ENCODE measurements at places on chromosomes 1 and 21.

DNA sequence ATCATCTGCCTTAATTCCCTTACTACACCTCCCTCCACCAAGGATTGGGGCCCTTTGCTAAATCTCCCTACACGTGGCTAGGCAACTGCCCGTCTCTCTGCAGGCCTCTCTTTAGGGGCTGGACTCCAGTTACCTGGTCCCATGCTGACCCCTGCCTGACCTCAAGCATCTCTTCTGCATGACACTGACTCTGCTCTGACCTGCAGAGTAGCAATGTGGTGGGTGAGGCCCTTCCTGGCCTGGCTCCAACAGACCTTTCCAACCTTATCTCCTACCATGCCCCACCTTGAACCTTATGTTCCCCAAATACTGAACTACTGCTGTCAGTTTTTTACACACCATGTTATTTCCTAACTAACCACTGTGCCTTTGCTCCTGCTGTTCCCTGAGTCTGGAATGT is 45.9 kb upstream of the EPS15 start:
- no peak for DNase-seq

DNA sequence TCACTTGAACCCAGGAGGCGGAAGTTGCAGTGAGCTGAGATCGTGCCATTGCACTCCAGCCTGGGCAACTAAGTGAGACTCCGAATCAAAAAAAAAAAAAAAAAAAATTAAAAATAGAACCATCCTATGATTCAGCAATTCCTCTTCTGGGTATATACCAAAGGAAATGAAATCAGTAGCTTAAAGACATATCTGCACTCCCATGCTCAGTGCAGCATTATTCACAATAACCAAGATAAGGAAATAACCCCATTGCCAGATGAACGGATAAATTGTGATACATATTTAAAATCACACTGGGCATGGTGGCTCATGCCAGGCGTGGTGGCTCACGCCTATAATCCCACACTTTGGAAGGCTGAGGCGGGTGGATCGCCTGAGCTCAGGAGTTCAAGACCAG is 23.8 kb downstream of the ALDH9A1 start:
- no peak for DNase-seq

DNA sequence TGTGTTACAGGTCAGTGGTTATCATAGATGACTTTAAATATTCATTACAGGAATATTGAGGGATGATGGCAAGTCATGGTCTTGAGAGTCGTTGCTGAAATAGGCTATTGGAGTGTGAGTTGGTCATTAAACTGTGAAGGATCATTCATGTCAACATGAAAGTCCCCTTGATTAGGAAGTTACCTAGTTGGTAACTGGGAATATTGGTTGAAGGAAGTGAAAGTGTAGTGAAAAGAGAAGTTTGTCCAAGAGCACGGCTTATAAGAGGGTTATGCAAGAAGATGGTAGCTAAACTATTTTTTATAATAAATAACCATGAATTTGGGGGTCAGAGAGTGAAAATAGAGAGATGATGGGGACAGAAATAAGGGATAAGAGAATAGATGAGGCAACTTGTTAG is 16.9 kb downstream of the CRB1 start:
- DNase-seq: no peak

DNA sequence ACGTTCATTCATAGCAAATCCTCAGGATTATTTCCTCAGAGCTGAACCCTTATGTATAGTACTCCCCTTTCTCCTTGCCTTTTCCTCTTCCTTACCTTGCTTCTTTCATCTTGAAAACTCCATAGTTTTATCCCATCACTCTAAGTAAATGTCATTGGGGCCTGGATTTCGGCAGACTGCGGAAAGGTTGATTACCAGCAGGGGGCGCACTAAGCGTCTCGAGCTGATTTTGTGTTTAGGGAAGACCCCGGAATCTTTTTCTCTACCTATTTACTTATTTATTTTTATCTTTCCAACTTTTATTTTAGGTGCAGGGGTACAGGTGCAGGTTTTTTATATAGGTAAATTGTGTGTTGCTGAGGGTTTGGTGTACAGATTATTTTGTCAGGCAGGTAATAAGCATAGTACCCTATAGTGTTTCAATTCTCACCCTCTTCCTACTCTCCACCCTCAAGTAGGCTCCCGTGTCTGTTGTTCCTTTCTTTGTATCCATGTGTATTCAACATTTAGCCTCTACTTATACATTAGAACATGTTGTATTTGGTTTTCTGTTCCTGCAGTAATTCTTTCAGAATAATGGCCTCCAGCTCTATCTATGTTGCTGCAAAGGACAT is 11.4 kb upstream of the MTARC1 start:
- DNase-seq: no peak

DNA sequence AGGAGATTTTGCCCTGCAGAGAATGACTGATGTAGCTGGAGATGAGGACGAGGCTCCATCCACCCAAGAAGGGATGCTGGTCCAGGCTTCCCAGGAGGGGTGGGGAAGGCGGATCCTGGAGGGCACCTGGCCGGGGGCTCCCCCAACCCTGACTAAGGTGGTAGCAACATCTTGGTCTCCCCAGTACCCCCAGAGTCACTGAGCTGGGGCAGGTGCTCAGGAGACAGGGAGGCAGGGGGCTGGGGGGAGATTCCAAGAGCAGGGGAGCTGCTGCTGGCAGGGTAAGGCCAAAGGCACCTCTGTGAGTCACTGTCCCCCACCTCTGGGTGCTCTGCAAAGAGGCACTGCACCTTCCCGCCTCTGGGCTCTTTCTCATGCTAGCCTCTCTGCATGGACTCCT is 24.0 kb downstream of the CDCA8 start:
- no peak for DNase-seq

- no peak for DNase-seq
These were observed 91.5 kb upstream of the ESRRG start for GRCh38 chr1:216814576-216815259.

- no peak for DNase-seq
These were observed 261.5 kb upstream of the VAMP3 start for GRCh38 chr1:7509598-7509997.

DNA sequence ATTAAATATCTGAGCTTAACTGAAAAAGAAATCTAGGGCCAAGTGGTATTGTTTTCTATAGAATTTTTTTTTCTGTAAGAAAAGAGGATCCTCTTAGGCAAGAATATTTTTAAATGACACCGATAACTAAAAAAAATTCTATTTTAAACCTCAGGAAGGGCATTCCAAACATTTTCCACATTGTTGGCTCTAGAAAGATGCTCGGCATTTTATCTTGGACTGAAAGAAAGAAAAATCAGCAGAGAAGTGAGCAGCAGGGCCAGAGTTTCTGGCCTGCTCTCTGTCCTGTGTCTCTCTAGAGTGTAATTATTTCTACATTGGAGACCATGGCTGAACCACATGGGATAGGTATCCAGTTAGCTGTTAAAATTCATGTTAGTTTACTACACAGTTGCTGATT is 192.5 kb upstream of the GREM2 start:
- no peak for DNase-seq
